Fibroblast of the aortic adventitia (primary cell): ENCODE measurements at places on chromosomes 1 and 21. TPM values are rescaled to one million over a fixed set of nuclear protein-coding genes. Genes with fewer than 3 reads are reported as not detected.
A peak's percentile ranks its signal among the peaks of the same experiment; 100 is the strongest.

- peak; percentile 94 for DNase-seq
Measured at GRCh38 chr1:235974616-235975015, 90.3 kb downstream of the NID1 start.

DNA sequence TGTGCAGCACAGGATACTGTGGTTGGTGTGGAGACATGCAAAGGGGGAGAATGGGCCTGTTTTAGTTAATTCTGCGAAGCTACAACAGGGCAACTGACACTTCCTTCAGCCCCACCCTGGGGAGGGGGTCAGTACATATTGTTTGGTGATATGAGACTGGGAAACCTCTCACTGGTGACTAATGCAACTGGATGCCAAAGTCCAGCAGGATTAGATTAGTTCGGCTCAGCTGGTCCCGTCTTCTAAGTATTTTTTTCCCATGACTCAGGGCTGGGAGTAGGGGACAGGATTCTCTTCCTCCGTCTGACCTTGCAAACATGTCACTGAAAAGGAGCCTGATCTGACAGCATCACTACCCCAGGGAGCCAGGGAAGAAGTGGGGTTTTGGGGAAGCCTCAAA lies 43.0 kb downstream of the PLXNA2 start:
- peak; percentile 96 for DNase-seq

Gene OR10J1
- not detected in 2 replicates for total RNA-seq

DNA sequence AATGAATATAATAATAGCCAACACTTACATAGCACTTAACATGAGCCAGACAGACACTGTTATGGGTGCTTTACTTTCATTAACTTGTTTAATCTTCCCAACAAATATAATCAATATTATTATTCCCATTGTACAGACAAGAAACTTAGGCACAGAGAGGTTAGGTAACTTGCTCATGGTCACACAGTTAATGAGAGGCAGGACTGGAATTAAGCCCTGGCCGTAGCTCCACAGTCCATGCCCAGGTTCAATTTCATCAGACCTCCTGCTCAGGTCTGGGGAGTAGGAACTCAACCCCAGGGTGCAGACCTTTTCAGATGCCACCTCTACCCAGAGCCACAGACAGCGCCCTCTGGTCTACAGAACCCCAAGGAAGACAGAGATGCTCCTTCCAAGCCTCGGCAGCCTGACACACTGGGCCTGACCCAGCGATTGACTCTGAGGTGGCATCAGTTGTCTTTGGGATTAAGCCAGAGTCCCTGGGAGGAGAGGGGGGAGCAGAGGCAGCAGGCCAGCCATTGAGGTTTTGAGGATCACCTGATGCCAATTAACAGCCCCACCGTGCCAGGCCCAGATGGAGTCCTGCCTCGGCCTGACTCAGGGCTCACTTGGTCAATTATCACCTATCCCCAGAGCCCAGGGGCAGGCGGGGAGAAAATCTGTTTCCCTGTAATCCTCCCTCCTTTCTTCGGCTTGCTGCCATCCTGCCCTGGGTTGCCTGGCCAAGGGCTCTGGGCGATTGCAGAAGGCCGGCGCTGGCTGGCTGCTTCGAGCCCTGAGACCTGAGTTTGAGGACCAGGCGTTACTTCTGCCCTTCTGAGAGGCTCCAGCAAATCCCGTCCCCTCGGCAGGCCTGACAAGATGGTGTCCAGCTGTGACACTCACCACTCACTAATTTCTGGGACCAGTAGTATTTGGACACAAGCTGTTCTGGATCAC lies 116.7 kb downstream of the LACTBL1 start:
- DNase-seq: no peak

DNA sequence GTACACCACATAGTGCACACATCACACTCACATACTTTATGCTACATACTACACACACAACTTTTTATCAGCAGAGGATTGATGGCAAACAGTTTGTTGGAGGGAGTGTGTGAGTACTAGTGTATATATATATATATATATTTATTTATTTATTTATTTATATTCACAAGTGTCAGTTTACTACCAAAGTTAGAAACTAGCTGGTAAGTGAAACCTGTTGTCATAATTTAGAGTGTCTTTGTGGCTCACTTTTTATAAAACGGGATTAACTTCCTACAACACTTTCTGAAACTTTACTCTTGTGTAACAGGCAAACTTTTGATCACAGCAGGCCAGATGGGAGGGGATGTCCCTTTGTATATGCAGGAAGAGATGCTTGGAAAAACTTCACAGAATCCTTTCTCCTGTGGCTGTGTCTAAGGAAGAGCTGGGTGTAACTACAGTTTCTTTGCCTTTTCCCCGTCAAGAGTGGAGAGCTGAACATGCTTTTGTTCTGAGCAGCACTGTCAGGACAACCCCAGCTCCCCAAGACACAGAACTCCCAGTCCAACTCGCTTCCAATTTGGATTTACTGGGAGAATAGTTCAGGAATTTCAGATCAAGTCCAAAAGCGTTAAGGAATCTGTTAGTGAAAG lies 1.9 kb upstream of the SAMD13 start:
- DNase-seq: peak; percentile 37

Gene OR2T29
- not detected in 2 replicates for total RNA-seq
